Pancreas (tissue), 10 donors: ENCODE measurements at places on chromosomes 6 and 20. TPM values are rescaled to one million over a fixed set of nuclear protein-coding genes. Genes with fewer than 3 reads are reported as not detected.

- H3K27me3 ChIP-seq, result no peaks in the 10 kb centered on the region
- DNase-seq, result no peak
- no peak overlapping the region for H3K4me3 ChIP-seq
- H3K36me3 ChIP-seq, result no peaks in the 10 kb centered on the region
These were observed 38.8 kb upstream of the FOXA2 start for GRCh38 chr20:22623211-22623610.

MLIP gene
- polyA plus RNA-seq, result 5.8 TPM

DNA sequence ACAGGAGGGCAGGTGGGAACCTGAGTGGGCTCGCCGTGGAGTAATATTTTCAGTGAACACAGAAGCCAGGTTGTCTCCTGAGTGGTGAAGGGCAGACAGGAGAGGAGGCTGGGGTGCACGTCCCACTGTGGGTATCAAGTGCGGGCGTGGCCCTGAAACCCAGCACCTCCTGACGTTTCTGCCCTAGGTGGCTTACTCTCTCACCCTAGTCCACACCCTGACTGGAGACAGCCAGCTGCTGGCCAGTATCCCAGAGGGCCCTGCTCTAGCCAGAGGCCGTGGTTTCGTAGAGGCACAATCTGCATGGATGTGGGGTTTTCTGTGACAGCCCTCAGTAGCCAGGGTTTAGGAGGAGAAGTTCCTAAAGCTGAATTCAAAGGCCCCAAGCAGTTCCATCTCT lies 86.7 kb downstream of the TRERF1 start:
- no peaks in the 10 kb centered on the region for H3K27me3 ChIP-seq
- no peak overlapping the region for H3K27ac ChIP-seq
- no peak for DNase-seq

DNA sequence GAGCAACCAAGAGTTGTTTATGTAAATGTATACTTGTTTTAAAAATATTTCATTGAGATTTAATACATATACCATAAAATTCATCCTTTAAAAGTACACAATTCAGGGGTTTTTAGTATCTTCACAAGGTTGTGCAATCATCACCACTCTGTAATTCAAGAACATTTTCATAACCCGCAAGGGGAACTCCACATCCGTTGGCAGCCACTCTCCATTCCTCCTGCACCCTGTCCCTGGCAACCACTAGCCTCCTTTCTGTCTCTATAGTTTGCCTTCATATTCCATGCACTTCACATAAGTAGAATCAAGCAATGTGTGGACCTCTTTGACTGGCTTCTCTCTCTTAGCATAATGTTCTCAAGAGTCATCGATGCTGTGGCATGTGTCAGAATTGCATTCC lies 104.2 kb upstream of the PDE10A start:
- H3K36me3 ChIP-seq, result no peaks in the 10 kb centered on the region
- no peaks in the 10 kb centered on the region for H3K4me1 ChIP-seq
- H3K4me3 ChIP-seq, result no peak overlapping the region
- no peaks in the 10 kb centered on the region for H3K27me3 ChIP-seq

DNA sequence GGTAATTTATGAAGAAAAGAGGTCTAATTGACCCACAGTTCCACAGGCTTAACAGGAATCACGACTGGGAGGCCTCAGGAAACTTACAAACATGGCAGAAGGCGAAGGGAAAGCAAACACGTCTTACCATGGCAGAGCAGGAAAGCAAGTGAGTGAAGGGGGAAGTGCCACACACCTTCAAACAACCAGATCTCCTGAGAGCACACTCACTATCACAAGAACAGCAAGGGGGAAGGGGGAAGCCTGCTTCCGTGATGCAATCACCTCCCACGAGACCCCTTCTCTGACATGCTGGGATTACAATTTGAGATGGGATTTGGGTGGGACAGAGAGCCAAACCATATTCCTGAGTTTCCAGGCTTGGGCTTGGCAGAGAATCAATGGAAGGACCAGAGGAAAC lies 124.1 kb upstream of the RAB32 start:
- no peaks in the 10 kb centered on the region for H3K27me3 ChIP-seq
- DNase-seq, result no peak
- H3K4me1 ChIP-seq, result no peaks in the 10 kb centered on the region
- H3K27ac ChIP-seq, result no peak overlapping the region

DNA sequence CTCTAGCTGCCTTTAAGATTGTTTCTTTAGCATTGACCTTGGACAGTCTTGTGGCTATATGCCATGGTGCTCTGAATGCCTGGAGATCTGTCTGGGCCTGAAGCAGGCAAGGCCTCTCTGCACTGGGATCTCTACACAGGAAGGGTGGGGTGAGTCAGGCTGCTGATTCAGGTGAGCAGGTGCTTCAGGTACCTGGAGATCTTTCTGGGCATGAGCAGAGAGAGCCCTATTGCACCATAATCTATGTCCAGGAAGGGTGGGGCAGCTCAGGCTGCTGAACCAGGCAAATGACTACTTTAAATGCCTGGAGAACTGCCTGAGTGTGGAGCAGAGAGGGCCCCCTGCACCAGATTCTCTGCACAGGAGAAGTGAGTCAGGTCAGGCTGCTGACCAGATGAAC lies 94.5 kb downstream of the TPBG start:
- H3K27ac ChIP-seq, result no peak overlapping the region
- H3K4me1 ChIP-seq, result no peaks in the 10 kb centered on the region
- H3K4me3 ChIP-seq, result no peak overlapping the region
- no peaks in the 10 kb centered on the region for H3K27me3 ChIP-seq
- no peaks in the 10 kb centered on the region for H3K36me3 ChIP-seq
- no peak for DNase-seq

- H3K4me3 ChIP-seq, result no peak overlapping the region
- no peak for DNase-seq
- H3K27ac ChIP-seq, result no peak overlapping the region
- H3K4me1 ChIP-seq, result peaks cover 6% of the 10 kb centered on the region
These were observed 29.9 kb downstream of the HIVEP2 start for GRCh38 chr6:142914937-142915697.
